ENCODE measurements at places on chromosomes 5 and 9. TPM values are rescaled to one million over a fixed set of nuclear protein-coding genes. Genes with fewer than 3 reads are reported as not detected.

Gene LRRC19
- not detected for total RNA-seq

Gene MTX3
- 7.0 TPM for total RNA-seq

Gene HK3
- not detected for total RNA-seq

Gene SLC25A2
- 0.09 TPM for total RNA-seq

Gene DNAH5
- 0.17 TPM for total RNA-seq

Gene IFNK
- not detected for total RNA-seq

Gene CDC25C
- 2.4 TPM for total RNA-seq

Gene PHF24
- not detected for total RNA-seq
